ENCODE measurements at places on chromosomes 16 and 17. TPM values are rescaled to one million over a fixed set of nuclear protein-coding genes. Genes with fewer than 3 reads are reported as not detected.

Gene KCNG4
- not detected for total RNA-seq

Gene SLC25A39
- 39.0 TPM for total RNA-seq

Gene SHISA9
- 8.6 TPM for total RNA-seq

Gene SLFN12L
- total RNA-seq = 1.2 TPM

Gene HOXB9
- total RNA-seq = not detected

Gene ANKRD40
- total RNA-seq = 76.3 TPM

Gene SEZ6L2
- 1.8 TPM for total RNA-seq

Gene KCNH4
- total RNA-seq = not detected

Gene PITPNM3
- total RNA-seq = 7.9 TPM

Gene TP53TG3F
- not detected for total RNA-seq

Gene OTOP2
- not detected for total RNA-seq

Gene CRHR1
- total RNA-seq = not detected

Gene PABPN1L
- not detected for total RNA-seq

Gene AATK
- total RNA-seq = 0.16 TPM

Gene ERCC4
- 11.4 TPM for total RNA-seq

Gene SPATA32
- not detected for total RNA-seq

Gene KLHL10
- 3.9 TPM for total RNA-seq

Gene TNRC6C
- 5.8 TPM for total RNA-seq

Gene HDAC5
- 58.2 TPM for total RNA-seq

Gene PCTP
- 23.5 TPM for total RNA-seq

Gene HOXB7
- 6.6 TPM for total RNA-seq

Gene SLC46A1
- total RNA-seq = 4.4 TPM

Gene TBC1D3
- total RNA-seq = not detected

Gene GPRC5C
- total RNA-seq = 12.5 TPM

Gene SHCBP1
- 0.54 TPM for total RNA-seq

Gene DNAI2
- total RNA-seq = not detected

Gene FOXC2
- 0.28 TPM for total RNA-seq

Gene P2RX5
- total RNA-seq = 0.83 TPM

Gene SLC6A2
- total RNA-seq = not detected

Gene CCDC40
- 25.8 TPM for total RNA-seq

Gene TMEM238L
- total RNA-seq = not detected

Gene RASL10B
- total RNA-seq = 3.7 TPM

Gene CLEC19A
- not detected for total RNA-seq

Gene C1QTNF8
- not detected for total RNA-seq

Gene IL21R
- 0.28 TPM for total RNA-seq

Gene SLC4A1
- not detected for total RNA-seq

Gene DLG4
- total RNA-seq = 15.0 TPM

Gene GAS2L2
- total RNA-seq = not detected

Gene FGF11
- 0.36 TPM for total RNA-seq

Gene ANKRD40CL
- total RNA-seq = not detected

Gene TSPAN10
- 0.66 TPM for total RNA-seq

Gene KCNJ18
- not detected for total RNA-seq

Gene PRAC2
- not detected for total RNA-seq

Gene IL17C
- not detected for total RNA-seq

Gene SNN
- total RNA-seq = 15.3 TPM

Gene TEKT1
- not detected for total RNA-seq

Gene GRIN2A
- total RNA-seq = 0.16 TPM

Gene HBQ1
- total RNA-seq = not detected

Measured in sigmoid colon (tissue), 7 donors.